ENCODE measurements at places on chromosomes 12 and 14. TPM values are rescaled to one million over a fixed set of nuclear protein-coding genes. Genes with fewer than 3 reads are reported as not detected.

The BAZ2A gene
- 110 TPM for total RNA-seq

The BEGAIN gene
- 2.5 TPM for total RNA-seq

The HOXC5 gene
- not detected for total RNA-seq

The PLD4 gene
- total RNA-seq = 0.38 TPM

The NDUFB1 gene
- total RNA-seq = 138 TPM

The EDDM3A gene
- total RNA-seq = not detected

The MSRB3 gene
- total RNA-seq = 8.1 TPM

The FLVCR2 gene
- 37.5 TPM for total RNA-seq

The CPSF6 gene
- 57.3 TPM for total RNA-seq

The KRT7 gene
- 1.0 TPM for total RNA-seq

The GLIPR1L2 gene
- not detected for total RNA-seq

The RNASE7 gene
- total RNA-seq = 0.32 TPM

The SIX6 gene
- total RNA-seq = not detected

The HOXC6 gene
- total RNA-seq = not detected

The BICDL1 gene
- 6.8 TPM for total RNA-seq

The TAS2R43 gene
- total RNA-seq = 0.51 TPM

The SPIC gene
- not detected for total RNA-seq

The AICDA gene
- total RNA-seq = not detected

The TAC3 gene
- total RNA-seq = 0.81 TPM

The IAPP gene
- total RNA-seq = not detected

The TSPAN19 gene
- total RNA-seq = not detected

The PTPRO gene
- total RNA-seq = 39.9 TPM

The CLSTN3 gene
- 18.6 TPM for total RNA-seq

The CFAP54 gene
- 0.43 TPM for total RNA-seq

The PTMS gene
- total RNA-seq = 122 TPM

The TOX4 gene
- total RNA-seq = 78.4 TPM

The OTX2 gene
- not detected for total RNA-seq

The RAB15 gene
- 24.0 TPM for total RNA-seq

The EXOC3L4 gene
- total RNA-seq = 16.7 TPM

The NR1H4 gene
- 9.4 TPM for total RNA-seq
